Thoracic aorta (tissue), 2 donors: ENCODE measurements at places on chromosomes 7 and 10. TPM values are rescaled to one million over a fixed set of nuclear protein-coding genes. Genes with fewer than 3 reads are reported as not detected.

EEPD1 gene
- total RNA-seq, result 14.6 TPM

ACSL5 gene
- total RNA-seq, result 16.7 TPM

DNA sequence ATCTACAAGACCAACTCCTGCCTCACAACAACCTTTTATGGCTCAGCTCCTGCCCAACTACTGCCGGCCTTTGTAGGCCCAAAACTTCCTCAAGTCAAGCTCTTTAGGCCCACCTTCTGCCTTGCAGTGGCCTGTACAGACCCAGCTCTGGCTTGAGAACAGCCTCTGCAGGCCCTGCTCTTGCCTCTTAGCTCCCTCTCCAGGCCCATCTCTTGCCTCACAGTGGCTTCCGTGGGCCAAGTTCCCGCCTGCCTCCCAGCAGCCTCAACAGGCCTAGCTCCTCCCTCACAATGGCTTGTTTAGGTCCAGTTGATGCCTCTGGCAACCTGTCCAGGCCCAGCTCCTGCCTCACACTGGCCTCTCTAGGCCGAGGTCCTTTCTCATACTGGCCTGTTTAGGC, 32.4 kb upstream of the VKORC1L1 start:
- no peak for DNase-seq

UTF1 gene
- total RNA-seq, result not detected

DNA sequence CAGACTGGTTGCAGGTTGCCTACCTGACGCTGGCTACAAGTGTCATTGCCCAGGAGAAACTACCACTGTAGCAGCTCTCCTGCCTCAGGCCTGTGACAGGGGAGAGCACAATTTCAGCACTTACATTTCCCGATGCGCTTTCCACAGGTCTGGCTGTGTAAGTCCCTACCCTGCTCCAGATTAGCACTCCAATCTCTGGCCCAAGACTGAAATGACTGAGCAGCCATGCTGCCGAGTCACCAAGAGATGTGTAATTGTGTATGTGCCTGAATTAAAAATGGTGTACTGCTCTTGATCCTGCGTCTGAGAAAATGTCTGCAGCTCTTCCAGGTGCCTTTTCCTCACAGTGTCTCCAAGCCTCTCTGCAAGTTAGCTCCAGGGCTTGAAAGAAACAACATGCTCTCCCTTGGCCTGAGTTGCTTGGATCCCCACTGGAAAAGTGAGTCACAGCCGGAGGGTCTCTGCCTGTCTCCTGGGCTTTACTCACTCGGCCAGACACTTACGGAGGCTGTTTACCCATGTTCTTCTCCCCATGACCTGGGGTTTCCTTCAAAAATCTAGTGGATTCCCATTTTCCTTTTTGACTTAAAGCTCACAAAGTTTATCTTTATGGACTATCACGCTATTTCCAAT, 1001.7 kb upstream of the KCND2 start:
- DNase-seq, result no peak

DNA sequence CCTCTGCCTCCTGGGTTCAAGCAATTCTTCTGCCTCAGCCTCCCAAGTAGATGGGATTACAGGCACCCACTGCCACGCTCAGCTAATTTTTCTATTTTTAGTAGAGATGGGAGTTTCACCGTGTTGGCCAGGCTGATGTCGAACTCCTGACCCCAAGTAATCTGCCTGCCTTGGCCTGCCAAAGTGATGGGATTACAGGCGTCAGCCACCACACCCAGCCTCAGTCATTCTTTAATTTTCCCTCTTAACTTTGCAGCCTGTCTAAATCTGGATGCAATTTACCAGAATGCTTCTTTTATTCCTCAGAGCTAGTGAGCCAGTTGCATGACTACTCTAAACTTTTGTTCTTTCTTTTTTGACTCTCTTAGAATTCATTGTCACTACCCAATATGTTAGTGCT, 90.5 kb upstream of the CSTF2T start:
- DNase-seq, result no peak

DNA sequence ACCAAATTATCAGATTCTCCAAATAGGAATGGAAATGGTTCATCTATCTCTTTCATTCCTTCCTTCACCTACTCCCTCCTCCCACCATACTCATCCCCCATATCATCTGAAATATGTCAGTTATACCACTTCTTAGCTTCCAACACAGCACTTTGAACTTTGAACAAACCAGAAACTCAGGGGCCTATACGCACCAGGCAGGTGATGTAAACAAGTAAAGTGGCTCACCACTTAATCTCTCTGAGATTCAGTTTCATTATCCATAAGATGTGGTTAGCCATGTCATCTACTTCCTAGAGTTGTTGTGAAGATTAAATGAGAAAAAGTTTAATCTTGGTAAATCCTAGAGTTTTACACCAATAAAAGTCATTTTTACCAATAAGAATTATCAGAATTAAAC, 65.9 kb upstream of the LRRN3 start:
- no peak for DNase-seq

DNA sequence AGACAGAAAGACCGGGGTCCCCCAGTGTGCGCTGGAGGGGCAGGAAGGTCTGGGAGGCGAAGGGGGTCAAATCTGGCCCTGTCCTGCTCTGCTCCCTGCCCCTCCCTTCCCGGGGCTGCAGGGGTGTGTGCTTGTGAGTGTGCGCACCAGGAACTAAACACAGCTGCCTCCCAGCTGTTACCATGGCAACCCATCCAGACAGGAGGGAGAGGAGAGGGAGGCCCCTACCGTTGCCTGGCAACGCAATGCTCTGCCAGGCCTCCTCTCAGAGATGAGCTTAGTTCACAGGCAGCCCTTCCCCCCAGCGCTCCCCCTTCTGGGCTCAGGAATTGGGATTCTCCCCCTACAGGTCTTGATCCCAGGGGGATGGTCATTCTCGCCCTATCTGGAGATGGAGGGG, 6.1 kb downstream of the NYAP1 start:
- no peak for DNase-seq

GRCh38 chr7:21463524-21463923, 35.6 kb downstream of the SP4 start:
- no peak for DNase-seq

PKD2L1 gene
- total RNA-seq, result not detected

DNA sequence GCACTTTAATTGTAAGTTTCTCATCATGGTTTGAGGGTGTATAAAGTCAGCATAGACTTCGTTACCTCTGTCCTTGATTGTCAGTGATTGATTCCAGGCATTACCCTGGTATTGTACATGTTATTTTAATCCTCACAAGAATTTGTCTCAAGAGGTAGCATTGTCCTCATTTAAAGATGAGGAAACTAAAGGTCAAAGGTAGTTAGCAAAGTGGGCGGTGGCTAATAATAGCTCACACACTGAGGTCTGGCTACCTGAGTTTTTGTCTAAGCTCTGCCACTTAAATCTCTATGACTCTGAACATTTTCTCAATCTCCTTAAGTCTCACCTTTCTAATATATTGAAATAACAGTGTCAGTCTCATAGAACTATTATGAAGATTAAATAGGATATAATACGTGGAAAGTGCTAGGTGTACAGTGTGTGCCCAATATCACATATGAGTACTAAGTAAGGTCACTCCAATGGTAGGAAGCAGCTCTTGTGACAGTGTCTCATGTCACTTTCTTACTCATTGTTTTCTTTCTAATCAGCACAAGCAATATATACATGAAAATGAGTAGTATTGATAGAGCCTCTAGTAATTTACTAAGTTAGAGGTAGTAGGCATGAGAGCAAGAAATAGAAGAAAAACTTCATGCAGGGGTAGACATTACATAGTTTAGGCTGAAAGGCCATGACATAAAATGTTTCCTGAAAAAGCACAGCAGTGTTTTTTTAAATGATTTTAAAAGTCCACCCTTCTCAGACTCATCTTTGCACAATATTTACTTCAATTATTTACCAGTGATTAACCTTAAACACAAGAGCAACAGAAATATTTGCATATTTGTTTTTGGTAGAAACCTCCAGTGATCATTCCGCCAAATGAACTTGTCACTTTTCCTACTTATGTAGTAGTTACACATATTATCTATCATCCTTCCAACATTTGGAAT, 21.0 kb downstream of the AHR start:
- no peak for DNase-seq

HGF gene
- total RNA-seq, result 12.6 TPM

GRCh38 chr10:63866747-63867140, 345.5 kb downstream of the REEP3 start:
- no peak for DNase-seq

GRCh38 chr7:3432911-3433310, 131.9 kb downstream of the SDK1 start:
- no peak for DNase-seq

GRCh38 chr10:109030581-109031210, 892.6 kb downstream of the XPNPEP1 start:
- no peak for DNase-seq

DNA sequence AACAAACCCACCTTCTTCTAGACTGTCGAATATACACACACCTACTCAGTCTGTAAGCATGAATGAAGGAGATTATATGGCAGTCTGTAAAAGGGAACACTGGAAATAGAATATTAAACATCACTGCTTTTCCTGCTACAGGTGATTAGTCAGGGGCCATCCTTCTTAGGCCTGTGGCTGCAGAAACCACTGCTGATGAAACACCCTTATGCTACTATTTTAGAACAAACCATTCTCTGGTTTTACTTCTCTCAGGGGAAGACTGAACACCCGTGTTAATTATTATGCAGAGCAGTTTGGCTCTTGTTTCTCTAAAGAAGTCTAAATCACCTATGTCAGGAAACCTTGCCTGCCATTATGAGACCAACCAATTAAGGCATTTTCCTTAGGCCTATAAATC, 351.1 kb upstream of the KLF6 start:
- DNase-seq, result no peak
